LHCN-M2 (cell line): ENCODE measurements at places on chromosomes 7 and 10. TPM values are rescaled to one million over a fixed set of nuclear protein-coding genes. Genes with fewer than 3 reads are reported as not detected.

GRCh38 chr10:44647877-44648542, 263.1 kb upstream of the CXCL12 start:
- DNase-seq = peak; percentile 29

GRCh38 chr10:5563991-5564536, 39.3 kb downstream of the CALML3 start:
- peak; percentile 64 for DNase-seq

DNA sequence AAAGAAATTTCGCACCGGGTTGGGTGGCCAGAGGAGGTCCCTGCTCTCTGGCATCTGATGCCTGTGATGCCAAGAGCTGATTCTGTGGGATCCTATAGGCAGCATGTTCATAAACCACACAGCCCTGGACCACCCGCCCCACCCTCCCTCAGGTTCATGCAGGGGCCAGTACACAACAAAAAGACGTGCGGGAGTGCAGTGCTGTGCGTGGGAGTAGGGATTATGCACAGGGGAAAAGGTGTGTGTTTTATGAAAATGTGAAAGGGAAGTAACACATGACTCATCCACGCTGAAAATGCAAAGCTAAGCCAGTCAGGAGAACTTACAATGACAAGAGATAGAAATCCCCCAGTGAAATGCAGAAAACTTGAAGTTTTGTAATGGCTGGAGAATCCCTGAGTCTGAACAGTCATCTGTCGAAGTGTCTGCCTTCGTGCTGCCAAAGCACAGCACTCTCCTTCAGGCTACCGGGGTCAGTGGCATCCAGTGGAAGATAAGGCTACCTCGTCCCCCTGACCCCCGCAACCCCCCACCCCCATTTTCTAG, 1.1 kb downstream of the KIAA1217 start:
- DNase-seq = peak; percentile 6

- DNase-seq = no peak
Observed at GRCh38 chr10:2222631-2223030, 485.3 kb upstream of the ADARB2 start.

GRCh38 chr7:27122077-27122910, 8.3 kb downstream of the HOXA4 start:
- DNase-seq = no peak

GRCh38 chr10:754914-755313, 65.4 kb upstream of the DIP2C start:
- DNase-seq = no peak

DNA sequence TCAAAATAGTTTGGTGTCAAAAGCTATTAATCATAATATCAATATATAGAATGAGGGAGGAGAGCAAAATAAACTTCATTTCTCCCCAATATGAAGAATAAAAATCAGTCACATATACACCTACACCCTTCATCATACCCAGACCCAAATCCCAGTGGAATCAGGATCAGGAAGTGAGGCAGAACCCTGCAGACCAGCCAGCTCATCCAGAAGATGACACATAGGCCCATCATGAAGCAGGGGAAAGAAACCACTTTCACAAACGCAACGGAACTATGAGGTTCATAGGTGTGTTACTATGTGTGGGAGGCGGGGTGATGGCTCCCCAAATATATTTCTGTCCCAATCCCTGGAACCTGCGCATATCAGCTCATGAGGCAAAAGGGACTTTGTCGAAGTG, 89.0 kb downstream of the RSU1 start:
- DNase-seq = no peak

GRCh38 chr7:155638366-155638765, 6.1 kb upstream of the RBM33 start:
- DNase-seq = no peak

DNA sequence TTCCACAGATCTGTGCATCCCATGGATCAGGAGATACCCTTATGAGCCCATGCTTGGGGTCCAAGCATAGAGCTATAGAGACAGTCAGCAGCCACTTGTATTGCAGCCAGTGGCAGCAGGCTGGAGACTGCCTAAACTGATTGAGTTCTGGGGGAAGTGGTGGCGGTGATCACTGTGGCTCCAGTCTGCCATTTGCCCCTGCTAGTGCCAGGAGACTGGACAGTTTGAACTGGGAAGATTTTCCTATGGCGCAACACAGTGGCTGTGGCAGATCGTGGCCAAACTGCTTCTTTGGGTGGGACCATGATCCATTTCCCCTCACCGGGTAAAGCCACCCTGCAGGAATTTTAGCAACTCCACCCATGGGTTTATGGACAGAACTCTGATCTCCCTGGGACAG, 679.7 kb upstream of the SEMA3D start:
- no peak for DNase-seq

GRCh38 chr7:974172-974571, 1.2 kb downstream of the COX19 start:
- DNase-seq = no peak

DNA sequence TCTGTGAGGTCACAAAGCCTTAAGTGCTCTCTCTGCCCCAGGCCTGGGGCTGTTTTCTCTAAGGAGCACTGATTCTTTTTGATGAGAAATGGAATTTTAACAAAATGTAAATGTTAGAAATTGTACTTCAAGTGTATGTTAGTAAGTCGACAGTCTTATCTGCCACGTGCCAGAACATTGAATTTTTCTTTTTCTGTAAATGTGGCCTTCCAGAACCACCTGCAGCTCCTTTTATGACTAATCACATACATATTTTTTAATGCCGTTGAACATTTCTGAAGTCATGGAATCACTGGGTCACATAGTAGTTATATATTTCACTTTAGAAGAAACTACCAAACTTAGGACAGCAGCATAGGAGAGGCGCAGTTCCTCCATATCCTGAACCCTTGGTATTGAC, 38.0 kb downstream of the UBE3C start:
- no peak for DNase-seq

DNA sequence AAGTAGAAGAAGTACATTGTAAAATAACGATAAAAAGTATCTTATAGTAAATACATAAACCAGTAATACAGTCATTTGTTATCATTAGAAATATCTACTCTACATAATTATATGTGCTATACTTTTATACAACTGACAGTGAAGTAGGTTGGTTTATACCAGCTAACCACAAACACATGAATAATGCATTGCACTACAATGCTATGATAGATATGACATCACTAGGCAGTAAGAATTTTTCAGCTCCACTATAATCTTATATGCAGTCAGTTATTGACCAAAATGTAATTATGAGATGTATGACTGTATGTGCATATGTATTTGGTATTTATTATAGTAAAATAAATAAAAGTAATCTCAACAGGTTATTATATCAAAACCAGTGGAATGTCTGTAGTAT, 23.4 kb upstream of the SGCE start:
- no peak for DNase-seq

The TRIM73 gene
- total RNA-seq = 0.29 and 0.83 TPM in 2 replicates

The SUN1 gene
- 144 and 166 TPM in 2 replicates for total RNA-seq

The PTN gene
- 5.7 and 6.7 TPM in 2 replicates for total RNA-seq

The SAMD9 gene
- 26.7 and 37.3 TPM in 2 replicates for total RNA-seq

The LRIT1 gene
- not detected in 2 replicates for total RNA-seq

The EBLN1 gene
- total RNA-seq = 0.26 TPM in 1 of 2 replicates, not detected in the other

The GPR37 gene
- not detected in 2 replicates for total RNA-seq

The PIP gene
- 0.69 TPM in 1 of 2 replicates, not detected in the other for total RNA-seq

The CDH23 gene
- 0.06 TPM in 2 replicates for total RNA-seq
